ENCODE measurements at places on chromosomes 7 and 10.

DNA sequence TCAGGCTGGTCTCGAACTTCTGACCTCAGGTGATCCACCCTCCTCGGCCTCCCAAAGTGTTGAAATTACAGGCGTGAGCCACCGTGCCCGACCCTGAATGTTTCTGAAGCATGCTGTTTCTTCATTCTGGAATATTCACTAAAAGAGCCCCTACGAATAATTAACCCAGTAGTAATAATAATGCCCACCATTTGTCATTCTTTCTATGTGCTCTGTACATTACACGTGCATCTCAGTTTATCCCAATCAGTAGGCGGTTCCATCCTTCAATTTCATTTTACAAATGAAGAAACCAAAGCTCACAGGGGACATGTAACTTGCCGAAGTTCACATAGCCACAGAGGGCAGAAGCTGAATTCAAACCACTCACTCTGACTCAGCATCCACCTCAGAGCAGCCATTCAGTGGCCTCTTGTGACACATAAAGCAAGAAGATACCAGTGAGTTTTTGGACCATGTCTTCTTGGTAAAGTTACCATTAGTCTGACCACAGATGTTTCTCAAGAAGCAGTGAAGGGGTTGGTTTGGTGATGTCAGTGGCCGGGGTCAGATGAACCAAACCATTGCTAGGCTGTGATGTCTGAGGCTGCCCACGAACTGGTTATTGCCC is 71.9 kb upstream of the DUSP5 start:
- peak; percentile 62 for DNase-seq

GRCh38 chr7:29604702-29605101 is 41.1 kb downstream of the PRR15 start:
- DNase-seq, result no peak

DNA sequence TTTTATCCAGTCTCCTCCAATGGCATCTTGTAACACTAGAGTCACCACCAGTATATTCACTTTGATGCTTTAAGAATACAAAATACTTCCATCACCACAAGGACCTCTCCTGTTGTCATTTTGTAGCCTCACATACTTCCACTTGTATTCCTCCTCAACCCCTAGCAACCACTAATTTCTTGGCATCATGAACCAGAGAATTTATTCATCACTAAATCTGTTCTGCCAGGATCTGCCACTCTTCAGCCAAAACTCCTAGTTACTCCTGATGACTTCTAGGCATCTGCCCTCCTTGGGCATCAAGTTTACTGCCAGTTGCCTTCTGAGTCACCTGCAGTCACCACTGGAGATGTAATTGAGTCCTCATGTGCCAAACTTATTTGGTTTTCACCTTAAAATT is 906.8 kb downstream of the CNTNAP2 start:
- no peak for DNase-seq

- DNase-seq, result peak; percentile 72
These were observed 67.3 kb downstream of the VWA2 start for GRCh38 chr10:114306116-114306973.

DNA sequence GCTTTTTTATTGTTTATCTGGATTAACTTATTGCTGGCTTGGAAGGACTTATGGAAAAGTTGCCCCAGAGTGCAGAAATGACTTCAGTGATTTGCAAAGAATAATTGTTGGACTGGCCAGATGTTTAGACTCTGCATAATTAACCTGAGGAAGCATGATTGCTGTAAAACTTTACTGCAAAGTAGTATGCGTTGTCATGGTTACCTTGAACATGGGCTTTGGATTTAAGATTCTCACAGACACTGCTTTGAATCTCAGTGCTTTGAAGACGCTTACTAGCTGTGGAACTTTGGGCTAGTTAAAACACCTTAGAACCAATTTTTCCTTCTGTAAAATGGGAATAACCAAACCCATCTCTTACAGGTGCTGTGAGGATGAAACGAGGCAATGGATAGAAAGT is 425.2 kb upstream of the GALNT17 start:
- no peak for DNase-seq

DNA sequence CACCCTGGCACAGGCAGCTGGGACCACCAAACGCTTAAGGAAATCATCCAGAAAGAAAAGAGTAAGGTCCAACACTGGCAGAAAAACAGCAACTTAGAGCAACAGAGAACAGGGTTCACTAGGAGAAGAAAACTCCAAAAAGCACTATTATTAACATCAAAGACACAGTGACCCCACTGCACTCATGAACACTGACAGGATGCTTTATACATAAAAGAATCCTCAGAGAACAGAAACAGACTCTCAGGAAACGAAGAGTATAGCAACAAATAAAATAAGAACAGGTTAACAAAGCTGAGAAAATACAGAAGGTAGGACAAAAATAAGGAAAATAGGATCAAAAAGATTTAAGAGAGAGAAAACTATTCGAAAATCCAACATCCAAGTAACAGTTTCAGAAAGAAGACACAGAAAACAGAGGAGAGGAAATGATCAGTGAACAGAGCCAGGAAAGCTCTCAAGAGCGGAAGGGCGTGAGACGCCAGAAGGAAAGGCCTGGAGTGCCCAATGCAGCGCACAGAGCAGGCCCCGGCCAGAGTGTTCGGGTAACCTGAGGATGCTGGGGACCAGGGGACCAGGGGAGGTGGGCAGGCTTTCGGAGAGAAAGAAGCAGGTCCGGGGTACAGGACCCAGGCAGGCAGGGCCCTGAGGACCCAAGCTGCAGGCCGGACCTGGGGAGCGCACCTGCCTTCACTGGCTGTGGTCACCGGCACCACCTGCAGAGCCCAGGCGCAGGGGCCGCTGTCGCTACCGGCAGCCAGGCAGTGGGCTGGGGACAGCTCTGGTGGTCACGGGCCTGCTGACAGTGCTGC is 258.2 kb downstream of the MAD1L1 start:
- no peak for DNase-seq

- no peak for DNase-seq
These were observed 17.5 kb upstream of the PRPS1L1 start for GRCh38 chr7:18045171-18045570.

- DNase-seq, result peak; percentile 56
These were observed 77.3 kb upstream of the RPA3 start for GRCh38 chr7:7795630-7796121.

Data from smooth muscle cell of the brain vasculature (primary cell).